GM13977 (cell line): ENCODE measurements at places on chromosomes 11 and 22.
A peak's percentile ranks its signal among the peaks of the same experiment; 100 is the strongest.

DNA sequence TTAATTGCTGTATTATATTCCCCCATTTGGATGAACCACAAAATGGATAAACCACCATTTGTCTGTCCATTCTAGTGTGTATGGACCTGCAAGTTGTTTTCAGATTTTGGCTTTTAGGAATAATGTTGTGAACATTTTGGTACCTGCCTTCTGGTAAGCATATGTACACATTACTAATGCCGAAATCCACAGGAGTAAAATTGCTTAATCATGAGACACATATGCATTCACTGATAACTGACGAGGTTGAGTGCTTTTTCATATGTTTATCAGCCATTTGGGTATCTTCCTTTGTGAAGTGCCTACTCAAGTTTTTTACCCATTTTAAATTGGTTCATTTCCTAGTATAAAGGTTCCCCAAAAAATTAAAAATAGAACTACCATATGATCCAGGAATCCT is 34.2 kb downstream of the OSBP2 start:
- no peak for DNase-seq

DNA sequence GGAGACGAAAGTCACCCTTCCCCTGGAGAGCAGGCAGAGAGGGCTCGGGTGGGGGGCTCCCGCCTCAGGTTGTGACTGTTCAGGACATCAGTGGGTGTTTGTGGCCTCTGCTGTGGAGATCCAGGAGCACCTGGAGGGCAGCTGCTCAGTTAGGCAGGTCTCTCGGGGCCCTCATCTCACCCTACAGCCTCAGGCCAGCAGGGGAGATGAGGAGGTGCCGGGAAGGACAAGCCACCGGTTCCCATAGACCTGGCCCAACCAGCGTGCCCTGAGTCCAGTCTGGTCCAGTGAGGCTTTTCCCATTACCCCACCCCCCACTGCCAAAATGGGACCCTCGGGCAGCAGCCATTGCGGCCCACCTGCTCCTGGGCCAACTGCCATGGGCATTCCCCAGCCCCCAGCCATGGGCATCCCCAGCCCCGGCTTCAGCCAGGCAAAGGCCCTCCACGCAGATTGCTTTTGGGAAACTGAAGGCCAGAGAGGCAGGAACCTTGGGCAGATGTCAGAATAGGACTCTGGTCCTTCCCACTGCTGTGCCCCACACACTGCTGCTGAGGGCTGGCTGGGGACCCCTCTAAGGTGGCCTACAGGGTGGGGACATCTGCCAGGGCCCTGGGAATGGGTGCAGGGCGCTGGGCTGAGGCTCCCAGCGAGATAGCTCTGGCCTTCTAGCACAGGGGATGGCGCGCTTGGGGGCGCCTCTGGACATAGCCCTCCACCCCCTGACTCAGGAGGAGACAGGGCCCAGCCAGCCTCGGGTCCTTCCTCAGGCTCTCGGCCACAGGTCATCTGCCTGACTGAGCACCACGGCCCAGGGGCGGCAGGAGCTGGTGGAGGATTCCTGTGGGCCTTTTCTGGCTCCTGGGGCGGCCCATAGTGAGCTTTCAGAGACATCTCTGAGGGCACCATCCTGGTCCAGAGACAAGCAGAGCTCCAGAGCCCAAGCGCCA is 4.8 kb downstream of the PIM3 start:
- no peak for DNase-seq

DNA sequence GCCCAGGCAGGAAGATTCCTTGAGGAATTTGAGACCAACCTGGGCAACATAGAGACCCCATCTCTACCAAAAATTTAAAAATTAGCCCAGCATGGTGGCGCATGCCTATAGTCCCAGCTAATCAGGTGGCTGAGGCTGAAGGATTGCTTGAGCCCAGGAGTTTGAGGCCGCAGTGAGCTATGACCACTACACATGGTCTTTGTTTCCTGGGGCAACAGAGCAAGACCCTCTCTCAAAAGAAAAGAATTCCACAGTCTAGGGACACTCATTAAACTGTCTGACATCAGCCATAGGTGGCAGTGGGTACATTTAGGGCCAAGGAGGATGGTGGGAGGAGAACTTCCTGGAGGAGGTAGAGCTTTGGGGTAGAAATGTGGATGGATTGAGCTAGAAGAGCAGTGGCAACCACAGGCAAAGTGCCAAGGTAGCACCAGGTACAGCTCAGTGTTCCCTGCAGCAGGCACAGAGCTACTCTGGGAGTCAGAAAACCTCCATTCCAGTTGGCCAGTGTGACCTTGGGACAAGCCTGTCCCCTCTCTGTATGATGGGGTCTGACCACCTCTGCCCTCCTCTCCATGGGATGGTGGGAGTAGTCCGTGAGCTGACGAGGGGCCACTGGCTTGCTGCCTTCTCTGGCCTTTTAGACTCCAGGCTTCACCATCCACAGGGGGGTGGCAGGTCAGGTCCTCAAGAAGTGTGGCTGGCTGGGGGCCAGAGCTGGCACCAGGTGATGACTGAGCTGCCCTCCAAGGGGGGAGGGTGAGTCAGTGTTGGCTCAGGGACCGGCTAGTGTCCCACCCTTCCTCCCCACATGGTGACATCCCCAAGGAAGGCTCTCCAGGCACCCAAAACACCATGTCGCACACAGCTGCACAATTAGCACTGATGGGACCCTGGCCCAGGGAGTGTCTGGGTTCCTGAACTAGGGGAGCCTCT is 3.7 kb upstream of the CLCF1 start:
- no peak for DNase-seq

DNA sequence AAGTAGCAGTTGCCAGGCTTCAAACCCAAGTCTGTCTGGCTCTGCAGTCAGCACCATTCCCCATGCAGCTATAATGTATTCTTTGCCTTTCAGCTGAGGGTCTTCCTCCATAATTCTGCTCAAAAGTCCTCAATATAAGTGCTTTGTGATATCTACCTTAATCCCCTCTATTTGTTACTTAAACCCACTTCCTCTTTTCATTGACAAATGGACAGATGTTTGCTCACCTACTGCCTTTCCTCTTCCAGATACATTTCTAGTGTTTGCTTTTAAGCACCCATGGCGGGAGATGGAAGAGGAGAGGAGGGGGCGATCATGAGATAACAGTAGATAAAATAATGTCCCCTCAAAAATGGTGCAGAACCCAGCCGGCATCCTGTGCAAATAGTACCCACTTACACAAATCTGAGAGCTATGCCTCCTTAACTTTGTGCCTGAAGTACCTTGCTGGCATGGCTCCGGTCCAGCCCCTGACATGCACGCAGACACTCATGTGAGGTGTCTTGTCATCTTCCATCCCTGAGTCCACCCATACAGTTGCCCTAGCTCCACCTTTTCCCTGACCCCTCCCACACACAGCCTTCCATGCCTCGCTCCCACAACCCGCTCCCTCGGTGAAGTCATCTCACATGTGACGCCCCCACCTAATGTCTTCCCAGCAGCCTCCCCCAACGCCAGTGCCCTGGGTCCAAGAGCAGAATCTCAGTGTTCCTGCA is 109.6 kb downstream of the TRIM29 start:
- DNase-seq = peak; percentile 10

GRCh38 chr11:66414120-66414934 is 6.5 kb upstream of the NPAS4 start:
- no peak for DNase-seq

DNA sequence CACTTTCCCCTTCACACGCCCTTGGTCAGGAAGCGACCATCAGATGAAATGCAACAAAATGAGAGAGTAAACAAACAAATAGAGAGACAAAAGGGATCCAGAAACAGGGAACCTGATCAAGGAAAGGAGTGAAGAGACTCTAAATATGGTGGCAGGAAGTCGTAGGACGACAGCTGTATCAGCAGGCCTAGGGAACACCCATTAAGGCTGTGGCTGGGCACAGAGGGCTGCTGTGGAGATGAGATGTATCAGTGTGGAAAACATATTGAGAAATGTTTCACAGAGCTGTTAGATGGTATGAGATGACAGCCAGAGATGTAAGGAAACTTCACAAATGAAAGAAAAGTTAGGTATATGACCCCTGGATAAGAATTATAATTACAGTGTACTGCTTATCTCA is 155.8 kb upstream of the MTMR2 start:
- DNase-seq = no peak

- peak; percentile 65 for DNase-seq
Measured at GRCh38 chr11:79406376-79406775, 34.5 kb downstream of the TENM4 start.

DNA sequence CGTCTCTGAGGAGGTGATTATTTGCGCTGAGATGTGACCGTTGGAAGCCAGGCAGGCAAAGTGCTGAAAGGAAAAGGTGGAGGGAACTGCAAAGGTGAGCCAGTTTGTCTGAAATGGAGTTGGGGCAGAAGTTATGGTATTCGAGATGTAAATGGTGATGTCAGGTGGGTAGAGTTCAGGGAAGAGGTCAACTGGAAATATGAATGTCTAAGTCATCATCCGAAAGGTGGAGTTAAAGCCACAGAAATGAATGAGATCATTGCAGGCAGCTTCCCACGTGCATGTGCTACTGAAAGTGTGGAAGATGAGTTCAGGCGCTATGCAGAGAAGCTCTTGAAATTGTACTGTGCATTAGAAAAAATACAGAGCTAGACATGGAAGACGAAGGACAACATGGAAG is 2.2 kb upstream of the BPIFC start:
- DNase-seq = no peak

DNA sequence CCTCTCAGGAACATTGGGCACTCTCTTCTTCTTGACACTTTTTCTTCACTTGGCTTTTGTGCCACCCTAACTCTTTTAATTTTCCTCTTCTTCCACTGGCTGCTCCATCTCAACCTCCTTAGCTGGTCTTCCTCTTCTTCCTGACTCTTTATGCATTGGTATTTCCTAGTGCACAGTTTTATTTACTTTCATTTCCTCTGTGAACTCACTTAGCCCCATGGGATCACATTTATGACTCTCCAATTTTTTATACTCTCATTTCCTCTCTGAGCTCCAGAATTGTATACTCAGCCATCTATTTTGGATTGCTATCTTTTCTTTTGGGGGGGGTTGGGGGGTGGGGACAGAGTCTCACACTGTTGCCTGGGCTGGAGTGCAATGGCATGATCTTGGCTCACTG is 38.5 kb upstream of the LARGE1 start:
- DNase-seq = no peak

DNA sequence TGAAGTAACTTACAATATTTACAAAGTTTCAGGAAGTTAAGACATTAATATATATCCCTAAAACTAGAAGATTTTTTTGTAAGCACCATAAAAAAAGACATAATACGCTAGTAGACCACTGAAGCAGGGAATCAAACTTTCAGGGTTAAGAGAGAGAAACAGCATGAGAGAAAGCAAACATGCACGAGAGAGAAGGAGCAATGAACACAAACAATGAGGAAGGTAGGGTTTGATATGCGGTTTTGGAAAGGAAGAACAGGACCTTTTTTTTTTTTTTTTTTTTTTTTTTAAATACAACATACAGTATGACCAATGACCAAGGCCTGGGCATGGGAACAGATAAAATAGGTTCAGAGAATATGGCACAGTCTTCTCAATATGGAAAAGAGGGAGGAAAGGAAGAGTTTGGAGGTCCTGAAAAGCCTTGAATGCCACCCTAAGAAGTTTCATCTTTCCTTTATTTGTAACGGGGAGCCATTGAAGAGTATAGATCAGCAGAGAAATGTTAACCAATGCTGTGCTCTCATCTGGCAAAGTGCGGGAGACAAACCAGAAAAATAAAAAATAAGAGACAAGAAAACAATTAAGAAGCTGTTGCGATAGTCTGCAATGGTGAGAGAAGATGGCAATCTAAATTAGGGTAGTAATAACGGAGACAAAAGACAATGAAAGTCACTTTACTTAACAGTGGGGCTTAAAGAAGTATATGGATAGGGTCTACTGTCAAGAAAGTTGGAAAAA is 101.0 kb downstream of the USP35 start:
- DNase-seq = no peak

DNA sequence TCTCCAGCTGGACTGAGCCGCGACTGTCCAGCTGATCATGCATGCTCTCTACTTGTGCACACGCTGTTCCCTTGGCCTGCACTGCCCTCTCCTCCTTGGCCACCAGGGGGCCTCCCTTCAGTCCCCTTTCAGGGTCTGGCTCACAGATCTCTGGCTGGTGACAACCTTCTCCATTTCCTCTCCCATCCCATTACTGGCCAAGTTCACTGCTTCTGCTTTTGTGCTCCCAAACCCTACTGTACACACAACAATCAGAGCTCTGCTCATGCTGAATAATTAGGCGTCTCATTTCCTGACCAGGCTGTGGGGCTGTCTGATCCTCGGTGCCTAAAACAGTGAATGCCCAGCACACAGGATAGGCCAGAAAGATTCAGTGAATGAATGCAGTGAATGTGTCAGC is 224.0 kb upstream of the NARS2 start:
- DNase-seq = peak; percentile 58

- no peak for DNase-seq
Measured at GRCh38 chr11:7936615-7937014, 4.9 kb downstream of the OR10A3 start.

DNA sequence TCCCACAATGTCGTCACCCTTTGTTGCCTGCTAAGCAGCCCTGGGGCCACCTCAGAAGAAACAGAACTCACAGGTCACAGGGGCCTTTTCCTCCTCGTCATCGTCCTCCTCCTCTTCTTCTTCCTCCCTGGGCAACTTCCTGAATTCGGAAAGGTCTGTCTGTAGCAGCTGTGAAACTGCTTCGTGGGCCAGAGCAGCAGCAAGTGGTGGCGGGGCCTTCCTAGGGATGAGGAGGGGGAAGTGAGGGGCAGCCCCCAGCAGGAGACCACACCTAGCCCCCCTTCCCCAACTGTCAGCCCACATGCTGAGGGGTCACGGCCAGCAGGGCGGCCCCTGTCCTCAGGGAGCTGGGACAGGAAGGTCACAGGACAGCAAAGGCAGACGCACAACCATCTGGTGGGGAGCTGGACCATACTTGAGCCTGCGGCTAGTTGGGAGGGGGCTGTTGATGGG is 13.2 kb downstream of the PPM1F start:
- DNase-seq = no peak

GRCh38 chr11:74020539-74020938 is 11.7 kb upstream of the UCP3 start:
- no peak for DNase-seq

GRCh38 chr11:45560913-45561281 is 104.5 kb downstream of the CHST1 start:
- DNase-seq = no peak

GRCh38 chr11:121522043-121522941 is 69.5 kb upstream of the SORL1-AS1 start:
- DNase-seq = no peak

- peak; percentile 45 for DNase-seq
Measured at GRCh38 chr11:7353100-7353499, 101.4 kb downstream of the SYT9 start.

DNA sequence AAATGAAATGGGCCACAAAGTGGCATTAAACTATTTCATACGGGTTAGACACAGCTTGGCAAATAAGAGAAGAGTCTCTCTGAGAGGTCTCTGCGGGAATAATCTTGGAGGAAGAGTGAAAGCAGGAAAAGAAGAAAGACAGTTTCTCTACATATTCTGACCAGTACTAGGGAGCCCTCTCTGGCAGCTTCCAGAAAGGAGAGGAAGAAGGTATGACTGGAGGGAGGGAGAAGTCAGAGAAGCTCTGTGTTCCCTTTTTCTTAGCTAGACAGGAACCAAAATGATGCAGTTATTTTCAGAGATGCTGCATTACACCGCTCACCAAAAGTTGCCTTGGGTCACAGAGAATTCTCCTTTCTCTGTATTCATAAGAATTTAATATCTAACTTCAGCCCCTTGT is 382.1 kb downstream of the KCNA4 start:
- DNase-seq = no peak
